ENCODE measurements at places on chromosomes 4 and X.
A peak's percentile ranks its signal among the peaks of the same experiment; 100 is the strongest.

DNA sequence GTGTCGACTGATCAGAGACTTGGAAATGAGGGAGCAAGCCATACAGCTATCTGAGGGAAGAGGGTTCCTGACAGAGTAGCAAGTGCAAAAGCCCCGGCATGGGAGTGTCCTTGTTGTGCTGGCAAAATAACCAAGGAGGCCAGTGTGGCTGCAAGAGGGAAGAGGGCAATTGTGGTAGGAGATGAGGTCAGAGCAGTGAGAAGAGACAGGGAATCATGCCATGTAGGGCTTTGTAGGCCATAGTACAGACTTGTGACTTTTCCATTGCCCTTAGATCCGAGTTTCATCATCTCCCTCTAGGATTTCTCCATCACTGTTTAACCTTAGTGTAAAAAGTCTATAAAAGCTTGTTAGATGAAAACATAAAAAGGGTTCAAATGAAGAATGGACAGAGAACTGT lies 76.2 kb downstream of the DOCK11 start:
- no peak for DNase-seq

DNA sequence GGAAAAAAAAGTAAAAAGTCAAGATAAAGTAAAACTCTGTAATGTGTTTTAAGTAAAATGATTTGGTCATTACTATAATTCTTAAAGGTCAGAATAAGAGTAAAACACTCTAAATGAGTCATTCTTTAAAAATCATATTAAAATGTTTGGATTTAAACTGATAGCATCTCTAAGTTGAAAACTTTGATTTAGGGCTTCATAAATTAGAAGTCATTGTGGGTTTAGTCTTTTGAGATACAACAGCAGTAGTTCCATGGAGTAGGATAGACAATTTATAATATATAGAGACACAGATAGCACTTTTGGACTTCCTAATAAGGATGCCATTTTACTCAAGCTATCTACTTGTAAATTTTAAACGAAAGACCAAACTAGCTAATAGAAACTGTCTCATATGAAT lies 77.1 kb upstream of the PABPC4L start:
- no peak for DNase-seq

DNA sequence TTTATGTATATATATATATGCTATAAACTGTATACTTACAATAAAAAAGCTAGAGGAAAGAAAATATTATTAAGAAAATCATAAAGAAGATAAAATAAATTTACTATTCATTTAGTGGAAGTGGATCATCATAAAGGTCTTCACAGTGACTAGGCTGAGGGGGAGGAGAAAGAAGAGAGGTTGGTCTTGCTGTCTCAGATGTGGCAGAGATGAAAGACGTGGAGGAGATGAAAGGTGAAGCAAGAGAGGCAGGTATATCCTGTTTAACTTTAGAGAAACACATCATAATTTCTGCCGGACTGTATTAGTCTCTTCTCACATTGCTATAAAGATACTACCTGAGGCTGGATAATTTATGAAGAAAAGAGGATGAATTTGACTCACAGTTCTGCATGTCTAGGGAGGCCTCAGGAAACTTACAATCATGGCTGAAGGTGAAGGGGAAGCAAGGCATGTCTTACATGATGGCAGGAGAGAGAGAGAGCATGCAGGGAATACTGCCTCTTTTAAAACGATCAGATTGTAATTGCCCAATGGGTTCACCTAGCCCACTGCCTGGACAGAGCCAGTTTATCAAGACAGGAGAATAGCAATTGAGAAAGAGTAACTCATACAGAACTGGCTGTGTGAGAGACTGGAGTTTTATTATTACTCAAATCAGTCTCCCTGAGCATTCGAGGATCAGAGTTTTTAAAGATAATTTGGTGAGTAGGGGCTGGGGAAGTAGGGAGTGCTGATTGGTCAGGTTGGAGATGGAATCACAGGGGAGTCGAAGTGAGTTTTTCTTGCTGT lies 22.1 kb upstream of the RRAGB start:
- DNase-seq, result no peak

GRCh38 chr4:8501781-8502180 lies 61.2 kb downstream of the TRMT44 start:
- no peak for DNase-seq

DNA sequence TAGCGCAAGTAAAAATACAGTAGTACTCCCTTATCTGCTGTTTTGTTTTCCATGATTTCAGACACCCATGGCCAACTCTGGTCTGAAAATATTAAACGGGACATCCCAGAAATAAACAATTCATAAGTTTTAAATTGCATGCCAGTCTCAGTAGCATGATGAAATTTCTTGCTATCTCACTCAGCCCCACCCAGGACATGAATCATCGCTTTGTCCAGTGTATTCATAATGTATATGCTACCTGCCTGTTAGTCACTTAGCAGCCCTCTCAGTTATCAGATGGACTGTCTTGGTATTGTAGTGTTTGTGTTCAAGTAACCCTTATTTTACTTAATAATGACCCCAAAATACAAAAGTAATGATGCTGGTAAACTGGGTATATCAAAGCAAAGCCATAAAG lies 158.2 kb upstream of the DDIT4L start:
- DNase-seq, result no peak

- no peak for DNase-seq
Observed at GRCh38 chr4:165118256-165118909, 5.7 kb upstream of the TMEM192 start.

DNA sequence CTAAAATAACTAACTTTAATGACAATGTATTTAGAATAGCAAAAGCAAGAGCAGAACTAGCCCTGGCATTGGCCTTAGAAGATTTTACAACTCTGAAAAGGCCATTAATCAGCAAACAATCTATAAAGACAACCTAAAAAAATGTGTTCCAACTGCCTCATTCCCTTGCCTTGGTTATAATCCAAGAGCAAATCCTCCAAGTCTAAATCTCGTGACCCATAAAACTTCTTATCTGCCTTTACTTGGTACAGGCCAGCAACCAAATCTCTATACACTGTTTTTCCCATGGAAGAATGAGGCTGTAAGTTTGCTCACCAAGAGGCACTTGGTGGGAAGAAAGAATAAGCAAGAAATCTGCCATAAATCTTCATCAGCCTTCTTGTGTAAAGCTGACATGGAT lies 175.3 kb upstream of the MID1 start:
- no peak for DNase-seq

DNA sequence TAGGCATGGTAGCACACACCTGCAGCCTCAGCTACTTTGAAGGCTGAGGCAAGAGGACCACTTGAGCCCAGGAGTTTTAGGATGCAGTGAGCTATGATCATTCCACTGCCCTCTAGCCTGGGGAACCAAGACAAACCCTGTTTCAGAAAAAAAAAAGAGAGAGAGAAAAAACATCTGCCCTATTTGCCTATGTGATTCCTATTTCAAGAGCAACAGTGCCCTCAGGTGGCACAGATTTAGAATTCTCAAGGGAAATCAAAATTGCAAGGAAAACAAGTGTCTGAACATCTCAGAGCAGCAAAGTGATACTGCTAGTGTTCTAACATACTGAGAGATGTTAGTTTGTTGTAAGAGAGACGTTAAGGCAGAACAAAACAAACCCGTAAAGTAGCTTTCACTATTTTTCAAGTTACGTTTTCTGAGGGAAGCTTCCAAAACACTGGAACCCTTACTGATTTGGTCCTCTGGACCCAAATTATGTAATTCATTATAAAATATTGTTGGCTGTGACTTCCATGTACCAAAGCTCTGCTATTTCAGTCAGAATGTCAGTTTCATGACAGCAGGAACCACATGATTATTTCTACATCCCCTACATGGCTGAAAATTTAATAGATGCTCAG lies 7.9 kb downstream of the BDH2 start:
- peak; percentile 13 for DNase-seq

- DNase-seq, result no peak
Observed at GRCh38 chrX:30241724-30242415, at the start of gene MAGEB4. MAGEB4 (plus strand) TSS chrX:30242000; CDS start chrX:30242136, 136 bp downstream.

- no peak for DNase-seq
Observed at GRCh38 chr4:11005300-11005699, 320.7 kb upstream of the CLNK start.

DNA sequence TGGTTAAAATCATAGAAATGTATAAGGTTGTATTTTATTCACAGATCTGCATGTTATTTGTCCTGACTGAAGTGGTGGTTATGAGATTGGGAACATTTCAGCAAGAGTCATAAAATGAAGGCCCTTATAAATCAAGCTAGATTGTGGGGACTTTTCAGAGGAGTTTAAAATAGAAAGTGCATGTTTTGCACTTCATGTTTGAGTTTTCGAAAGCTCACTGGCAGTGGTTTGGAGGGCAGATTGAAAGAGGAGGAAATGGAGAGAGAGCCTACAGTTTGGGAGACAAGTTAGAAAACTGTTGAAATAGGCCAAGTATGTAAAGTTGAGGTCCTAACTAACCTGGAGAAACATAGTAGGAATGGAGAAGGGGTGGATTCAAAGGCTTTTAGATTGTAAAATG lies 124.9 kb downstream of the KDM6A start:
- DNase-seq, result no peak

GRCh38 chrX:139776599-139776998 lies 68.6 kb upstream of the MCF2 start:
- no peak for DNase-seq

- no peak for DNase-seq
Observed at GRCh38 chr4:148017801-148018200, 285.9 kb downstream of the ARHGAP10 start.

GRCh38 chr4:53432528-53433424 lies 55.3 kb downstream of the FIP1L1 start:
- no peak for DNase-seq

DNA sequence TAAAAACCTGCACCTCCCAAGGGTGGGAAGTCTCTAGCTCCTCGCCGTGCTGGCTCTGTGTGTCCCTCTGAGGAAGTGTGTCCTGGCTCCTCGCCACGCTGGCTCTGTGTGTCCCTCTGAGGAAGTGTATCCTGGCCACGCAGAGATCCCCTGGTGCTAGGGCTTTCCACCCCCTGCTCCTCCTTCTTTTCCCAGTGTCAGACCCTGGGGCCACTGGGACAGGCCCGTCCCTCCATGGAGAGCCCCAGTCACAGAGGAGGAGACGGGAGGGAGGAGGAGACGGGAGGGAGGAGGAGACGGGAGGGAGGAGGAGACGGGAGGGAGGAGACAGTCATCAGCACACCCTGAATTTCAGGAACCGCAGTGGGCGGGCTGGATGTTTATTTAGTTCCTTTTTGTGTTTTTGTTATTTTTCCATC lies 53.8 kb upstream of the HGFAC start:
- no peak for DNase-seq

GRCh38 chr4:87469390-87469789 lies 47.0 kb downstream of the NUDT9 start:
- no peak for DNase-seq

DNA sequence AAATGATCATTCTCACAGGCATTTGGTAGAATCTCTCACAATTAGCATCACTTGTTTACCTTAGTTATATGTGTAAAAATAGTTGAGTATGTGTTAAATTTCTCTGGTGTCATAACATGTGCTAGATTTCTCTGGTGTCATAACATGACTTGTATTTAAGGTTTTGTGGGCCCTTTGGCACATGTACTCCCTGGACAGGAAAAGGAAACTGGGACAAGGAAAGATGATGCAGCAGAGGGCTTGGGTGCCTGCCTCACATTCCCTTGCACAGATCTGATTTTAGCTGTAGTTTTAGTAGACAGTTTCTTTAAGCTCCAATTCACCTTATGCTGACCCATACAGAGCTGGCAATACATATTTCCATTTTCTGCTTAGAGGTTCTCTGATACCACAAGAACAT lies 726.0 kb downstream of the C4orf33 start:
- DNase-seq, result no peak

DNA sequence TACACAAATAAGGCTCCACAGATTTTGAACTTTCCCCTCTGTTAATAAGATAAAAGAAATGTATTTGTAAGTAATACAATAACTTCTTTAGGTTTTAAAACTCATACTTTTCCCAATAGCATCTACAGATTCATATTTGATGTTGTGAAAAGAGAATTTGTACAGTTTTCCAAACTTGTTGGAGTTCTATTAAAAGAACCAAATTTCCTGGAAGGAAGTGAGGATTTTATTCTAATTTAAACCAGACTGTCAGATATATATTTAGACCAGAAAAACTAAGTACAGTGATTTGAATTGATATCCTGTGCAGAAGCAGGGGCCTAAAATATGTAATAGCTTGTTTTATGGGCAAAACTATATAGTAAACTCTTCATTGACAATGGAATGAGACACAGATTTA lies 53.7 kb downstream of the NAA11 start:
- no peak for DNase-seq

DNA sequence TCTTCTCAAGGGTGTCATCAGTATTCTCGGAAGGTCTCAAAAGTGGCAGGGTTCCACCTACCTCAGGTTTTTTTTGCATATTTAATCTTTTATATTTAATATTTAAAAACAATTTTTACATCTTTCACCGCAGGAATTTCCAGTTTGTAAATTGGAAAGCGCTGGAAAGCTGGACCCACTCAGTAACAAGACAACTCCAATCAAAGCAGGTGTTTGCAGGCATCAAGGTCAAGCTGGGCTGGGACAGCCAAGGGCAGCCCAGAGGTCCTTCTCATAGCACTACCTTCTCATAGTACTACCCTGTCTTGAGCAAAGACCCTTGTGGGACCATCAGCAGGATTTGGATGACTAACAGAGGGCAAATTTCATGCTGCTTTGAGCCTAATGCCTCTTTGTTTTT lies 160.1 kb downstream of the TET2 start:
- DNase-seq, result no peak

DNA sequence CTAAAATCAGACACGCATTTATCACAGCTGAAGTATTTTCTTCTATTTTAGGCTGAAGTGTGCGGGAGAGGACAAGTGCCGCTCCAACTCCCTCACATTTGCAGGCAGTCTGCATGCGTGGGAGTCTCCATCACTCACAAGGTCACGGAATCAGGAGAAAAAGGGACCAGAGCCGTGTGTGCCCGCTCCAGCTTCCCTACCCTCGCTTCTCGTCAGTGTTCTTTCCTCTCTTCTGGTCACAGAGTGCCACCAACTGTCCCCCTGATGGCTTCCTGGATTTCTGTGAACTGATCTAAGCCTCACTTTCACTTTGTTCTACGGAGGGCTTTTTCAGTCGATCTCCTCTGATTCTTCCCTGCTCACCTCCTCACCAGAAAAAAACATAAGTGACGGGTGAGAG lies 407.4 kb upstream of the AADAT start:
- DNase-seq, result no peak

- no peak for DNase-seq
Observed at GRCh38 chr4:101258883-101259282, 88.4 kb downstream of the PPP3CA start.

- no peak for DNase-seq
Observed at GRCh38 chr4:52273885-52274284, 222.8 kb downstream of the SPATA18 start.

- DNase-seq, result no peak
Observed at GRCh38 chr4:85901500-85901899, 426.6 kb downstream of the ARHGAP24 start.

DNA sequence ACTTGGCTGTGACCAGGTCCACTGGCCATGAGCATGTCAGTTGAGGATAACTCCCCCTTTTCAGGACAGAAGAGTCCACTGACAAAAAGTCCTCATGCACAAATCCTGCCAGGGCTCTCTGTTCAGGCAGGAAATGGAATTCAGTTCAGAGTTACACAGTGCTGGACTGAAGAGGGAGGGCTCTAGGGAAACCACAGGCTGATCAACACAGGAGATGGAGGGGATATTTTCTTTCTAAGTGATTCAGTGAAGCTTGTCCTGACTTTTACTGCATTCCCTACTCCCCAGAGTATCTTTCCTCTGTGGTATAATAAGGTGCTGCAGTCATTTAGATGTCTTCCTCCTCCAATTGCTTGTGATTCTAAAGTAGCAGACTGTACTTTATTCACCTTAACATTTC lies 335.5 kb upstream of the IGFBP7 start:
- no peak for DNase-seq

- DNase-seq, result no peak
Observed at GRCh38 chr4:61924131-61924530, 724.0 kb downstream of the ADGRL3 start.

- no peak for DNase-seq
Observed at GRCh38 chrX:136016881-136017280, 31.6 kb downstream of the SLC9A6 start.
